Thoracic aorta (tissue), 2 donors: ENCODE measurements at places on chromosomes 3 and 15. TPM values are rescaled to one million over a fixed set of nuclear protein-coding genes. Genes with fewer than 3 reads are reported as not detected.

DNA sequence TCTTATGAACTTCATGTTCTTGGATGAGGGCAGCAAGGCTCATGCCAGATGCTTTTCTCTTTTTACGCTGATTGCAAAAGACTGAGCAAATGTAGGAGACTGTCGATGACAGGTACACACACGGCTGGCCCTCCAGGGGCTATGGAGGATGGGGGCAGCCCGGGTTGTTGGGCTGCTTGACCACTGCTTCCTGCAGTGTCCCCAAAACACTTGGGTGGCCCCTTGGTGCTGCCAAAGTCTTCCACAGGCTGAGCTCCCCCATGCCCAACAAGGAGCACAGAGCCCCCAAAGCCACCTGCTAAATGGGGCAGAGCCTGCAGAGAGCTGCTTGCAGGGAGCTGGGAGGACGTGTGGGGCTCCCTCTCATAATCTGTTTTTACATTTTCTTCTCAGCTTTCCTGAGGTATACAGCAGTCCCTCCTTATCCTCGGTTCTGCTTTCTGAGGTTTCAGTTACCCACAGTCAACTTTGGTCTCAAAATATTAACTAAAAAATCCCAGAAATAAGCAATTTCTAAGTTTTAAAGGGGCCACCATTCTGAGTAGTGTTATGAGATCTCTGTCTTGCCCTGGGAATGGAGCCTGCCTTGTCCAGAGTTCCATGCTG lies 7.3 kb downstream of the PRR23E start:
- H3K4me3 ChIP-seq = no peak overlapping the region
- no peaks in the 10 kb centered on the region for H3K4me1 ChIP-seq
- H3K27ac ChIP-seq = no peak overlapping the region
- H3K27me3 ChIP-seq = no peaks in the 10 kb centered on the region
- H3K36me3 ChIP-seq = no peaks in the 10 kb centered on the region
- no peak for DNase-seq

DNA sequence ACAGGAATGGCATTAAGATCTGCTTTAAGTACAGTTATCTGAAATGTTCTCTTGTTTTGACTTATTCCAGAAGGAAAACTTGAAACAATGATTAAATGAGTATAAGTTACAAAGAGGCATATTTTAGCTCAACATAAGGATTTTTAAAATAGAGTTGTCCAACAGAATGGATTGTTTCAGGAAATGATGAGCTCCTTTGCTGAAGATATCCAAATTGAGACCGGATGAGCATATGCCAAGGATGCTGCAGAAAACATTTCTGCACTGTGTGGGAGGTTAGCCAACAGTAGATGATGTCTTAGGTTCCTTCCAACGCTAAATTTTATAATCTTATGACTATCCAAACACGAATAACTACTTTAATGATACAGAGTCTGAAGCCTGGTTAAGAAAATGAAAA lies 226.5 kb upstream of the NANOGP8 start:
- H3K36me3 ChIP-seq = no peaks in the 10 kb centered on the region
- no peak overlapping the region for H3K27ac ChIP-seq
- DNase-seq = no peak
- H3K4me3 ChIP-seq = no peak overlapping the region

PLSCR2 gene
- total RNA-seq = 2.9 TPM

DNA sequence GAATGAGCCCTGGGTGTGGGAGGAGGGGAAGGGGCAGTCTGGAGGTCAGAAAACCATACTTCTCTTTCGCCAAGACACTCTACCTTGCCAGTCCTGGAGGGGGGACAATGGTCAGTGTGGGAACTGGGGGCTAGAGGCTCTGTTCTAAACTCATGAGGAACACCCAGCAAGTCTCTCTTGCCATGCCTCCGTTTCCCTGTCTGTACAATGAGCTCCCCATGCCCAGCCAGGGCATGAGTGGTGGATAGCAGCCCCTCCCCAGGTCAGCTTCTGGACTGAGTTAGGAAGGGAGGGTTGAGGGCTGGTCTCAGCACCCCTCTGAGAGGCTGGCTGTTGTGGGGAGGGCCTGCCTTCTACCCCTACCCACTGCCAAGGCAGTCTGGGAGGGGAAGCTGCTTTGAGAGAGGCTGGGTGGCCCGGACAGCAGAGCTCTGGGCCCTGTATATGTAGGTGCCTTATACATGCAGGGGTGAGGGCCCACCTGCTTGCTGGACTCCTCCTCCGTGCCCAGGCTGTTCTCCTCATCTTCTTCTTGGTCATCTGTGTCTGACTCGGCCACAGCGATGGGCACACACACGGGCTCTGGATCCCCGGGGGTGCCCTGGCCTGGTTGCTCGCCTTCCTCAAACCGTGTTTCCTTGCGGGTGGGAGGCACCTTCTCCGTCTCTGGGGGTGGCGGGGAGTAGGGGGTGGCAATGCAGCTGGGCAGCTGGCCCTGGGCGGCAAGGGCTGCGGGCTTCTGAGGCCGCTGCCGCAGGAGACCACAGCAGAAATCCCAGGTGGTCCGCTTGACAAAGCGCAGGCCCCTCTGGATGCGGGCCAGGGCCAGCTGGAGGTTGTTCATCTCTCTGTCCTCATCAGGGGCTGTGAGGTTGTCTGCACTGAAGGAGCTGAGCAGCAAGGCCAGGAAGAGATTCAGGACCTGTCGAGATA lies 68.8 kb downstream of the SCN5A start:
- no peak for DNase-seq
- no peaks in the 10 kb centered on the region for H3K4me1 ChIP-seq
- H3K36me3 ChIP-seq = no peaks in the 10 kb centered on the region
- H3K27ac ChIP-seq = no peak overlapping the region
- no peaks in the 10 kb centered on the region for H3K27me3 ChIP-seq

GRCh38 chr3:79111375-79112052 lies 656.3 kb downstream of the ROBO1 start:
- DNase-seq = no peak
- H3K4me1 ChIP-seq = no peaks in the 10 kb centered on the region
- no peaks in the 10 kb centered on the region for H3K27me3 ChIP-seq
- H3K4me3 ChIP-seq = no peak overlapping the region

DNA sequence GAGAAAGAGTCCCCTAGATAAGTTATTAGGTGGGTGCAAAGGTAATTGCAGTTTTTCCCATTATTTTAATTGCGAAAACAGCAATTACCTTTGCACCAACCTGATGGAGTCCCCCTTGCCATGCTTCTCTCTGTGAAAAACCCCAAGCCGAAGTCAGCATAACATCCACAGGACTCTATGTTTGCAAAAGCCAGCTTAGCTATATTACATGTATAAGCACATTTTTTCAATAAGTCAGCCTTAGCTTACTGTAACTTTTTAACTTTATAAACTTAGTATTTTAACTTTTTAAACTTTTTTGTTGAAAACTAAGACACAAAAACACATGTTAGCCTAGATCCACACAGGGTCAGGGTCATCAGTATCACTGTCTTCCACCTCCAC lies 21.4 kb upstream of the MUC20 start:
- no peak overlapping the region for H3K4me3 ChIP-seq
- H3K27ac ChIP-seq = no peak overlapping the region

GRCh38 chr3:127068871-127069270 lies 86.0 kb downstream of the PLXNA1 start:
- no peak overlapping the region for H3K27ac ChIP-seq
- H3K36me3 ChIP-seq = no peaks in the 10 kb centered on the region
- peaks cover 15% of the 10 kb centered on the region for H3K4me1 ChIP-seq
- H3K27me3 ChIP-seq = no peaks in the 10 kb centered on the region
